Stimulated activated CD8-positive, alpha-beta memory T cell treated with anti-CD3 and anti-CD28 coated beads, Interleukin-2, amount 100 ng/mL, for 48 hours (primary cell): ENCODE measurements at places on chromosomes 13 and 19.

- DNase-seq = no peak
Observed at GRCh38 chr13:93775507-93776108, 549.0 kb downstream of the GPC6 start.

- no peak for DNase-seq
Observed at GRCh38 chr19:4452230-4452990, 5.2 kb downstream of the UBXN6 start.

DNA sequence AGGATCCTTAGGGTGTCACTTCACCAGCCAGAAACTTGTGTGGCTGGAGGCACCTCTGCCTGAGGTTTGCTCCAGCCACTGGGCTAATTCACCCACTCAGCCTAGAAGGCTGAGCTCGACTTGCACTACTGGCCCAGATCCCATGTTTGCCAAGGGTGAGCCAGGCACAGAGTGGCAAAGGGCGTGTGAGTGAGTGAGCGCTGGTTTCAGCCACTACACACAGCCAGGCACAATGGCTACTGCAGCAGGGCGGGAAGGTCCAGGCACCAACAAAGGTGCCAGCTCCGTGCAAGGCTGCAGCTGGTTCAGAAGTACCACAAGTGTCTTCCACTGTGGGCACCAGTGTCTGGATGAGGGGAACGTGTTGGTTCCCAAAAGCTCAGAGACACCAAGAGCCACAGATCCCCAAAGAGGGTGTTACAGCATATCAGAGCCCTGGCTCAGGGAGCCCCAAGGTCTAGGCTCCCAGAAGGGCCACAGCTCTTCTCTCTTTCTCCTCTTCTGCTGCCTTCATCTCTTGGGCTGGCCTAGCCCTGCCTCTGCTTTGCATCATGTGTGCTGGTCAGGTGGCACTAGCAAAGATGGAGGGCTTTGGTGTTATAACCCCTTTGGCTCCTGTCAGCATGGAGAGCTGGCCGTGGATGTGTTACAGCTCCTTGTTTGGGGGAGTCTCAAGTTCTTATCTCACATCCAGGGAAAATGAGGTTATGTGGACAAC is 736.3 kb upstream of the KLHL1 start:
- no peak for DNase-seq

DNA sequence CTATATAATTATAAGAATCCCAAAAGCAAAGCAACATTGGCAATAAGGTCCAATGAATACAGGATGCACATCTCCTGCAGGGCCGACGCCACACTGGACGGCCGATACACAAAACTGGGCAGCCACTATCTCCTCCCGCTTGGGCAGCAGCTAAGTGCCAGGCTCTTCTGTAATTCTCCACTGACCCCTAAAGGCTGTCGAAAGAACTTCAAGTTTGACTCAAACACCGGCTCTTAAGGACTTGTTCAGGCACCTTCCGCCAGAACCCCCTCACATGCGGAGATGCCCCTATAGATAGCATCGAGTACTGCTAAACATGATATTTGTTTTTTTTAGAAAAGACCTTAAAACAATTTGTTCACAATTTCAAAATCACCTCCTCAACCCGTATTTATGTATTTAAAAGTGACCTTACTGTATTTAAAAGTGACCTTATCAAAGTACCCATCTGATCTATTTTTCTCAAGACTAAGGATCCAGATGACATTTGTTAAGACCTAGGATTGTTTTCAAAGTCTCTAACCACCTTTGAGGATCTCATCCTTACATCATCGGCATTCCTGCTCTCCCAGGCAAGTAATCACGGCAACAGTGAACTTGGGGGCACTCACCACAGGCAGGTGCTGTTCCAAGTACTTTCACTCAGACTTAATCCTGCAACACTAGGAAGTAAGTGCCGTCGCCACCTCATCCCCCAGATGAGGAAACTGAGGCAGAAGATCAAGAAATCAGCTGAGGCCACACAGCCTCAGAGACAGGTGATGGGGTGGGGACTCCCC is 77.8 kb downstream of the TUBGCP3 start:
- DNase-seq = no peak

DNA sequence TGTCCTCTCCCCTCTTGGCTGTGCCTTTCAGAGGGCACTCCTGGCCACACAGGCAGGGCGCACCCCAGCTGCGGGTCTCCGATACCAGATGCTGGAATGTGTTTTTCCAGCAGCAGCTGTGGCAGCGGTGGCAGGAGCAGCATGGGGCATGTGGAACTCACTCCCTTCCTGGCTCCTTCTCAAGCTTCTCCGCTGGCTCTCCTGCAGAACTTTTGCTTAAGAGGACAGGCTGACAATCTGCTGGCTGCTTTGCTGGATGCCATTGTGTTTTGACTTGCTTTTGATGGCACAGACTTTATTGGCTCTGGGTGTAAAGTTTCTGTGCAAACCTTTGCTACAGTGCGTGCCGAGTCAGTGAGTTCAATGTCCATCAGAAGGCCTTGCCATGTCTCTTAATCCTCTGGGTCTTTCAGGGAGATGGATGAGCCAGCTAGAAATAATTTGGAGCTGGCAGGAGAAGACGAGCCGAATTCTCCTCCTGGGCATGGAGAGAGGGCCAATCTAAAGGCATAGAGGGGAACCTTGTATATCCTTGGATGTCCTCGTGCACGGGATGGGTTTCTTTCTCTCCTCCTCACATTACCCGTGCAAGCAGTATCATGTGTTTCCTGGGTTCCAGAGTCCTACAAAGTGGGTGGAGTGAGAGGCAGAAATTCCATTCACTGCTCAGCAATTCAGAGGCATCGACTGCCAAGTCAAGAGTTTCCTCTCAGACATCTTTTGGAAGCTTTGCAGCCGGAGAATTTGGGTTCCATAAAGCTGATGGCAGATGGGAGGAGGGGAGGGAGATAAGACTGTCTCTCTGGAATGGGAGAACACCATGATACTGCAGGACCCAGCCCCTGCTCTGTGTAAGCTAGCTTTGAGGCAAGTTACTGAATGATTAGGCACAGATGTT is 231.2 kb downstream of the FGF9 start:
- no peak for DNase-seq

- no peak for DNase-seq
Observed at GRCh38 chr13:40637643-40638042, 28.8 kb downstream of the FOXO1 start.

- DNase-seq = peak; percentile 49
Observed at GRCh38 chr13:25574437-25575411, 202.9 kb downstream of the ATP8A2 start.
